ENCODE measurements at places on chromosomes 2 and 18.

GRCh38 chr2:68741805-68742306, 7.2 kb downstream of the ARHGAP25 start:
- no peak for DNase-seq

DNA sequence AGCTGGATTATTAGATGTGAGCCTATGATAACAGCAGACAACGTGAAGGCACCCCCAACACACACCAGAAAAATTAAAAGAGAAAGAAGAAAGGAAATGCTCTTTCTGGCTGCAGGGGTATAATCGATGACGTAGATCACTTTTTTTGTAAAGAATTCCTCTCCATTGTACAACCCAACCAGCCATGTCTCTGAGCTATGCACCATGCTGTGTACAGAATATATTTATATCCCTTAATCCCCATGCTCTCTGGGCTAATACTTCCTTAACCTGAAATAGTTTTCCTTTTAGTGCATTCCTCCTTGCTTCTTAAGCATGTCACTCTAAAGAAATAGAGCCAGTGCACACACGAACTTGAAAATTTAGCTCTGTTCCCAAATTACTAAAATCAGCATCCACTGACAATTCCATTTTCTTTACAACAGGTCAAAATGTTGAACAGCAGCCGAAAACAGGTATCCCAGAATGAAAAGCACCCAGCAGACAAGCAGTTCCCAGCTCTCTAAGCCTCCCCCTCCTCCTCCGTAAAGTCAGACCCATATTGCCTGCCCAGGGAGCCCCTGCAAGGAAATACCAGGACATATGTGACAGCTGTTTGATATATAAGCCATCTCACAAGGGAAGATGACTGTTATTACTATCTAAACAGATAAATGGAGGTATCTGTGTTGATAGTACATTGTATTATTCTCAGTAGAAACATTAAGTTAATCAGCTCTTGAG, 247.4 kb upstream of the RAB6C start:
- no peak for DNase-seq

DNA sequence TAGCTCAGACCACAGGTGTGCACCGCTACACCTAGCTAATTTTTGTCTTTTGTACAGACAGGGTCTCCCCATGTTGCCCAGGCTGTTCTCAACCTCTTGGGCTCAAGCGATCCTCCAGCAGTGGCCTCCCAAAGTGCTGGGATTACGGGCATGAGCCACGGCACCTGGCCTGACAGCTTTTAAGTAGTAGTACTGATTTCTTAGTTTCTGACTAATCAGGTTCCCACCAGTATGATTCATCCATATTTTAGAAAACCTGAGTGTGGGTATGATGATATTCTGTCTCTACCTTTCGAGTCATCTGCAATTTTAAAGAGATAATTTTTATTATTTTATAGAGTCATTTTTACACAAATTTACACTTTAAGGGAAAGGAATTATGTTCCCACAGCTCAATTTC, 46.4 kb upstream of the GULP1 start:
- DNase-seq: no peak

GRCh38 chr2:172510088-172510487, 45.8 kb upstream of the PDK1 start:
- DNase-seq: no peak

- no peak for DNase-seq
Observed at GRCh38 chr2:124301915-124302314, 276.8 kb downstream of the CNTNAP5 start.

DNA sequence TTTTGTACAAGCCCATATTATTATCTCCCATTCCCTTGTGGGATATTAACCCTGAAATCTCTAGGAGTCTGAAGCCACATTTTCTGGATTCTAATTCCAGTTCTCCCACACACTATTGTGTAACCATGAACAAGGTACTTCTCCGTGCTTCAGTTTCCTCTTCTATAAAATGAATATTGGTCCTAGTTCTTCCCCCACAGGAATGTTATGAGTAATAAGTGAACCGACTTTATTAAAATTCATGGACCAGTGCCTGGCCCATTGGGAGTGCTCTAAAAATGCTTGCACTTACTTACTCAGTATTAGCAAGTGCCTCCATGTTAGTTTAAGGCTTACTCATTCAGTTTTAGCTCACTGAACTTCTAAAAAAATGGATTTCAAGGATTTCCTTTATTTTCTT, 1.4 kb upstream of the ACMSD start:
- DNase-seq: no peak

- peak; percentile 78 for DNase-seq
Observed at GRCh38 chr2:128304715-128305554, 13.7 kb downstream of the HS6ST1 start.

DNA sequence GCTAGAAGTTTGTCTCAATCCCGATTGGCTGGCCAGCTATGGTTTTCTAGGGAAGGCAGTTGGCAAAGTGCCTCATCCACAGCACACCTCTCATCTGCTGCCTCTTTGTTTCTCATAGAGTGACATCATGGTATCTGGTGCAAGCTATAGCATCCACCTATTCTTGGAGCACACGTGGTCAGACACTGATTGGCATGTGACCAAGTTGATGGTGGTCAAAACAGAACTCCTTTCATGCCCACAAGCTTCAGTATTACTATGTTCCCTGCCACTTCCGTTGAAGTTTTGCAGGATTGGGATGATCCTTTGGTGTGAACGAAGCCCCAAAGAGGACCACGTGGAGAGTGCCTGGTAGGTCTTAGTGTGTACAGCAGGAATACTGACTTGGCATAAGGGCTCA, 28.8 kb downstream of the TTC32 start:
- DNase-seq: no peak

- no peak for DNase-seq
Observed at GRCh38 chr18:8554354-8554753, 54.9 kb upstream of the RAB12 start.

DNA sequence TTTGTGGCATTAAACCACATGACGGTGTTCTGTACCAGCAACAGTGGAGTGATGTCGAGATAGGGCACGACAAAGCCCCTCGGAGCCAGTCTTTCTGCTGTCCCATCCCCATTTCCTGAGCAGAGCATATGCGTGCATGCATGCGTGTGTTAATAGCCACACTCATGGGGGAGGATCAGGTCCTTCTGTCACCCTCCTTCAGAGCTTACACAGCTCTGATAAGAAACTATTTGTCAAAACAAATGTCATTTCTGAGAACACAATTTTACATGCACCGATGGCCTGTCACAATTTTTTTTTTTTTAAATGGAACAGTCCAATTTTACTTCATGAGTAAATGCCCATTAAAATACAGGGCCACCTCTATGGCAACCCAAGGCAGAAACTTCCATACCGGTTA, 95.9 kb upstream of the ZBTB14 start:
- DNase-seq: no peak

GRCh38 chr2:10592652-10593051, 97.1 kb downstream of the NOL10 start:
- DNase-seq: no peak
